ENCODE measurements at places on chromosomes 1 and 21. TPM values are rescaled to one million over a fixed set of nuclear protein-coding genes. Genes with fewer than 3 reads are reported as not detected.
A peak's percentile ranks its signal among the peaks of the same experiment; 100 is the strongest.

GRCh38 chr1:43318831-43319230 is 18.0 kb downstream of the TIE1 start:
- no peak overlapping the region for H3K27ac ChIP-seq
- H3K27me3 ChIP-seq = no peaks in the 10 kb centered on the region
- no peak for DNase-seq
- H3K36me3 ChIP-seq = no peaks in the 10 kb centered on the region
- H3K4me3 ChIP-seq = no peak overlapping the region
- H3K4me1 ChIP-seq = no peaks in the 10 kb centered on the region

DNA sequence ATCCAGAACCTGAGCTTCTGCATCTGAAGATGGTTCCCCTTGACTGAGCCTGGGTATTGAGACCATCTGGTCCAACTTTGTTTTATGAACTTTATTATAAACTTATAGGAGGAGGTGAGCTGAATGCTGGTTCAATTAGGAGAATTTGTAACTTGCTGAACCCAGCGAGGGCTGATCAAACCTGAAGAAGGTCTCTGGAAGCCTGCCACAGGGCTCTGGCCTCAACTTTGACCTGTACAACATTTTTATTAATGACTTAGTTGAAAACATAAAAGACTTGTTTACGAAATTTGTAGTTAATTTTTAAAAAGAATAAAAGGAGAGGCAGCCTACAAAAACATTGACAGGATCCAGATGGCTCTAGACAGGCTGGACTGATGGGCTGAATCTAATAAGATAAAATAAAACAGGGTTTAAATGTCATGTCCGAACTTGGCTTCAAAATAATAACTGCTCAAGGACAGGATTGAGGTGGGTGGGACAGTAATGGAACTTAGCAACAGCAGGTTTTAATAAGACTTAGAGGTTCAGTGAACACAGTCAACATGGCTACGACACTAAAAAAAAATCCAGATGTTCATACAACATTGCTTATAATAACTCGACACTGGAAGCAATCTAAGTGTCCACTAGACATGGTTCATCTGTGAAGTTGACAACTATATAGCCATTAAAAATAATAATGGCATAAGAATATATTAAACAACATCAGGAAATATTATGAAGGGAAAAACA is 53.4 kb upstream of the GJB5 start:
- no peak overlapping the region for H3K27ac ChIP-seq
- no peaks in the 10 kb centered on the region for H3K4me1 ChIP-seq
- H3K36me3 ChIP-seq = no peaks in the 10 kb centered on the region
- H3K27me3 ChIP-seq = peaks cover 7% of the 10 kb centered on the region
- no peak for DNase-seq

- no peaks in the 10 kb centered on the region for H3K27me3 ChIP-seq
- H3K4me3 ChIP-seq = no peak overlapping the region
- H3K36me3 ChIP-seq = no peaks in the 10 kb centered on the region
These were observed 12.9 kb upstream of the SLC2A7 start for GRCh38 chr1:9038881-9039760.

- no peaks in the 10 kb centered on the region for H3K36me3 ChIP-seq
- H3K4me1 ChIP-seq = peaks cover 32% of the 10 kb centered on the region
- peak overlapping the region; percentile 68 for H3K27ac ChIP-seq
- peak overlapping the region; percentile 68 for H3K4me3 ChIP-seq
These were observed 489 bp downstream of the ACTN2 start for GRCh38 chr1:236686815-236687160.

- DNase-seq = no peak
- H3K4me1 ChIP-seq = no peaks in the 10 kb centered on the region
- no peak overlapping the region for H3K4me3 ChIP-seq
- no peak overlapping the region for H3K27ac ChIP-seq
- H3K36me3 ChIP-seq = no peaks in the 10 kb centered on the region
These were observed 138.2 kb upstream of the SPAG17 start for GRCh38 chr1:118323246-118323645.

DNA sequence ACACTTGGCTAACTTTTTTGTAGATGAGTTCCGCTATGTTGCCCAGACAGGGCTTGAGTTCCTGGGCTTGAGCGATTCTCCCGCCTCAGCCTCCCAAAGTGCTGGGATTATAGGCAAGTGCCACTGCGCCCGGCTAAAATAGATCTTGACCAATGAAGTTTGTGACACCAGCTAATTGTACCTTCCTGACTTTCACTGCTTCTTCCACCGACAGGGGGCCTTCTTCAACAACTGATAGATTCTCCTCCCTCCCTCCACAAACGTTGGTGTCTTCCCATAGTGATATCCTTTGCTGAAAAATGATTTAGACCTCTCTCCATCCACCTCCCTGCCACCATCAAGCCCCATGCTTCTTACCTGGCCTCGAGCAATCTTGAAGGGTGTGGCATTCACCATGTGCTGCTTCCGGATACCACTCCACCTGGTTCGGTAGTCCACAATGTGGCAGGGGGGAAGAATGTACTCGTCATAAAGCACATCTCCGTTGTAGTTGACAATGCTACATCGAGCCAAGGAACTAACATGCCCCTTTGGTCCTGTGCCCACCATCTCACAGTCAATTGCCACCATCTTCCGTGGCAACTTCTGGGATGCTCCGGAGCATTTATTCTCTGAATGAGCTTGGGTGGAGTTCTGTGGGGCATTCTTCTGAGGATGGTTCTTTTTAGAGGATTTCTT is 1.6 kb upstream of the METTL25B start:
- peak overlapping the region; percentile 72 for H3K4me3 ChIP-seq
- no peaks in the 10 kb centered on the region for H3K27me3 ChIP-seq
- H3K4me1 ChIP-seq = peaks cover 41% of the 10 kb centered on the region
- peak overlapping the region; percentile 57 for H3K27ac ChIP-seq
- H3K36me3 ChIP-seq = peaks cover 34% of the 10 kb centered on the region

DNA sequence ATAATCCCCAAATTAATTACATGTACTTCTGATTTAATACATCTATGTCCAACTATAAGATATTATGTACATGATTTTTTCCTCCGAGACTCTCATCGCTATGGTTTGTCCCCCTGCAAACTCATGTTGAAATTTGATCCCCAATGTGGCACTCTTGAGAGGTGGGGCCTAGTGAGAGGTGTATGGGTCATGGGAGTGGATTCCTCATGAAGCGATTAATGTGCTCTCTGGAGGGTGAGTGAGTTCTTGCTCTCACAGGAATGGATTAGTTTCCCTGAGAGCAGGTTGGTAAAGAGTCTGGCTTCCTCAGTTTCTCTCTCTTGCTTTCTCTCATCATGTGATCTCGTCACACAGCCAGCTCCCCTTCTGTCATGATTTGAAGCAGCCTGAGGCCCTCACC is 16.1 kb downstream of the HSF2BP start:
- H3K4me3 ChIP-seq = no peak overlapping the region
- H3K27ac ChIP-seq = no peak overlapping the region
- peaks cover 15% of the 10 kb centered on the region for H3K4me1 ChIP-seq
- no peaks in the 10 kb centered on the region for H3K27me3 ChIP-seq
- H3K36me3 ChIP-seq = no peaks in the 10 kb centered on the region

- peak; percentile 68 for DNase-seq
- H3K36me3 ChIP-seq = no peaks in the 10 kb centered on the region
- H3K4me3 ChIP-seq = peak overlapping the region; percentile 72
- peak overlapping the region; percentile 71 for H3K27ac ChIP-seq
- no peaks in the 10 kb centered on the region for H3K27me3 ChIP-seq
- peaks cover 18% of the 10 kb centered on the region for H3K4me1 ChIP-seq
These were observed 55.5 kb upstream of the DNAJC6 start for GRCh38 chr1:65253800-65254319.

LCE2B gene
- not detected for total RNA-seq

RABGGTB gene
- 24.3 TPM for total RNA-seq

- no peak for DNase-seq
- H3K4me1 ChIP-seq = peaks cover 22% of the 10 kb centered on the region
- H3K36me3 ChIP-seq = peaks cover 3% of the 10 kb centered on the region
- no peaks in the 10 kb centered on the region for H3K27me3 ChIP-seq
- H3K4me3 ChIP-seq = no peak overlapping the region
These were observed 3.5 kb upstream of the GSTM4 start for GRCh38 chr1:109652402-109652801.

DNA sequence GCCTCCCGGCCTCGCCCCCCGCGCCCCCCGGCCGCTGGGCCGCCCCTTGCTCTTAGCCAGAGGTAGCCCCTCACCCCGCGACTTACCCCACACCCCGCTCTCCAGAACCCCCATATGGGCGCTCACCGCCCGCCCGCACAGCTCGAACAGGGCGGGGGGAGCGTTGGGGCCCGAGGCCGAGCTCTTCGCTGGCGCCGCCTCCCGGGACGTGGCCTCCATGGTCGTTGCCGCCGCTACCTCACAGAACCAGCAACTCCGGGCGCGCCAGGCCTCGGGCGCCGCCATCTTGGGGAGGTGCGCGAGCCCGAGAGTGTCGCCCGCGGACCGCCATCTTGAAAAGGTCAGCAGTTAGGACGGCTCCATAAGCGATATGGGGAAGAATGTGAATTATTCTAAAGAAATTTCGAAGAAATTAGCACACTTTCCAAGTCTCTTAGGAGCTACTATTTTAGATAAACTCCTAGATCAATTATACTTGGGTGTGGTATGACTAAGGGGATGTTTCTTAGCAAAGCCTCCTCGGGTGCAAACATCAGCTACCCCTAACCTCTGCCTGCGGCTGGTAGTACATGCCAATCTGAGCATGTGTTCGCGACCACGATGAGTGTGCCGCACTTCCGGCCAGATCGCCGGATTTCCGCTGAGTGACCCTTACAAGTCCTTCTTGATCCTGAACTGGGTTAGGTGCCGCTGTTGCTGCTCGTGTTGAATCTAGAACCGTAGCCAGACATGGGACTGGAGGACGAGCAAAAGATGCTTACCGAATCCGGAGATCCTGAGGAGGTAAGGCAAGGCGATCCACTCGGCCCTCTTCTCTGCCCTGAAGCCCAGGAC is at the start of the genes LRRC41 and UQCRH:
TSS of gene LRRC41 (minus strand) at position 579 of the 834 bp plus-strand sequence. CDS start at position 285, 294 bp downstream.
TSS of gene UQCRH (plus strand) at position 661 of the 834 bp plus-strand sequence. CDS start at position 730, 69 bp downstream.
- H3K4me3 ChIP-seq = peak within 1 kb of the TSS; percentile 99
- peak; percentile 99 for DNase-seq
- no peaks in the 10 kb centered on the region for H3K27me3 ChIP-seq
- peak within 1 kb of the TSS; percentile 97 for H3K27ac ChIP-seq
- H3K36me3 ChIP-seq = no peaks in the 10 kb centered on the region
- peaks cover 81% of the 10 kb centered on the region for H3K4me1 ChIP-seq

ANGPTL3 gene
- total RNA-seq = not detected

DNA sequence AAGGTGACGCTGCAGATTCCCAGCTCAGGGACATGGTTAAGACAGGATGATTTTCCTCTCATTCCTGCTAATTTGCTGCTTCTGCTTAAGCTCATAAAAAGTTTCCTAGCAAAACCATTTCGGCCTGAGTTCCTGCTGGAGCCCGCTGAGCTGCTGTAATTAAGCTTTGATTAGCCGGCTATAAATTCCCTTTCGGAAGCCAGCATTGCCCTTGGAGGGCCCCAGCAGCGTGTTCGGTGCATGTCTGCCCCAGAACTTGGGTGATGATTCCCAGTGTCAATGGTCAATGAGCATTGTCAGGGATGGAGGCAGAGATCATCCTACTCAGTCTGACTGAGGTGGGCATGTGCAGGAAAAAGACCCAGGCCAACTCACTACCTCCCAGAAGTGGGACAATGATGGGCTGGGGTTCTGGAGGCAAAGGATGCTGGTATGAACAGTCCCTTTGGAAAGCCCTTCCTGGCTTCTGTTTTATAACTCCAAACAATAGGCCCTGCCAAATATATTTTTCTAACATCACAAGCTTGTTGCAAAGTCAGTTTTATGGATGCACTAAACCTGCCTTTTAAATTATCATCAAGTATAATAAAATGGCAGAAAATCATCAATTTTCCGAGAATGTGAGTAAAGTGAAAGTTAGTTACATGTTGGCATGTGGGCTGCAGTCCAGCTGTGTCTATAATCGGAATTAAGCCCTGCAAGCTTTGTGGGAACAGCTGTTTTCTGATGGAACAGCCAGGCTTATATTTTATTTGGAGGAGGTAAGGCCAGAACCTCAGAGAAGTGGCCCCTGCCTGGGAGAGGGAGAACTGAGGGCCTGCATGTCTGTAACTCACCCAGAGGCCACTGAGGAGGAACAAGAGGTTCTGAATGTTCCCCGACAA is 257.1 kb downstream of the GRIK3 start:
- no peak overlapping the region for H3K27ac ChIP-seq
- no peaks in the 10 kb centered on the region for H3K4me1 ChIP-seq
- no peak overlapping the region for H3K4me3 ChIP-seq
- H3K36me3 ChIP-seq = no peaks in the 10 kb centered on the region
- DNase-seq = no peak

DNA sequence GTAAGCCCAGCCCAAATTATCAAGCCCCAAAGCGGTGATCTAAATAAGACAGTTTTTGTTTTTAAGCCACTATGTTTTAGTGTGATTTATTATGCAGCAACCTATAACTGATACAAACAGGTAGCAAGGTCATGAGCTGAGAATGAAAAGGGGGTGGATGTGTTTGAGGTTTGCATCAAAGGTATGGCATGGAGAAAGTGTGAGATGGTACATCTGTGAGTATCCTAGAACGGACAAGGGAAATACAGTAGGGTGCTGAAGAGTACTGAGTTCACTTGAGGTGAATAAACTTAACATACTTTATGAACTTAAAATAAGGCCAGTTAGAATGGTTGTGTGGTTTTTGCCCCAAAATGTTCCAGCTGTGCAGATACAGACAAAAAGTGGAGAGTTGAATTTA is 286.0 kb upstream of the B3GALT2 start:
- no peak for DNase-seq
- H3K4me3 ChIP-seq = no peak overlapping the region
- H3K36me3 ChIP-seq = no peaks in the 10 kb centered on the region
- no peak overlapping the region for H3K27ac ChIP-seq

FMO2 gene
- 41.1 TPM for total RNA-seq

GRCh38 chr1:66730462-66730861 is 21.8 kb upstream of the DYNLT5 start:
- no peak for DNase-seq
- H3K36me3 ChIP-seq = no peaks in the 10 kb centered on the region
- H3K4me1 ChIP-seq = no peaks in the 10 kb centered on the region
- no peak overlapping the region for H3K27ac ChIP-seq

MMEL1 gene
- total RNA-seq = 0.78 TPM

DNA sequence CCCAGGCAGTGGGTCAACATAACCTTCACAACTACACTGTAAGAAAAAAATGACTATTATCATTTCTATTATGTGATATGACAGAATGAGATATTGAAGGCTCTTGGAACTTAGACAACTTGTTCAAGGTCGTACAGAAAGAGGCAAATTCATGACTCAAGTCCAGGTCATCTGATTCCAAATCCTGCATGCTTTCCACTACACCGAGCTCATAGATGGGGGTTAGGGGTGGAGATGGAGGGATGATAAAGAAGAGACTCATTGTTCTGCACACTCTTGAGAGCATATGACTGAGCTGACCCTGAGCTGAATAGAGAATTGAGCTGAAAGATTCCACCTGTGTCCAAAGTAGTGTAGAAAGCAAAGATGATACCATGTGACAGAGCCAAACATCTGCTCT is 2.8 kb downstream of the FCRL6 start:
- H3K36me3 ChIP-seq = no peaks in the 10 kb centered on the region
- DNase-seq = no peak
- no peak overlapping the region for H3K27ac ChIP-seq
- H3K4me3 ChIP-seq = no peak overlapping the region
- peaks cover 24% of the 10 kb centered on the region for H3K27me3 ChIP-seq
- H3K4me1 ChIP-seq = no peaks in the 10 kb centered on the region

- DNase-seq = no peak
- H3K36me3 ChIP-seq = no peaks in the 10 kb centered on the region
- H3K4me1 ChIP-seq = no peaks in the 10 kb centered on the region
- no peak overlapping the region for H3K4me3 ChIP-seq
These were observed 121.0 kb upstream of the CXADR start for GRCh38 chr21:17391811-17392340.

- H3K4me1 ChIP-seq = peaks cover 61% of the 10 kb centered on the region
- peak overlapping the region; percentile 92 for H3K27ac ChIP-seq
- no peaks in the 10 kb centered on the region for H3K36me3 ChIP-seq
These were observed 156.0 kb downstream of the TOMM20 start for GRCh38 chr1:234972411-234973191.

- H3K4me3 ChIP-seq = no peak overlapping the region
- H3K4me1 ChIP-seq = peaks cover 7% of the 10 kb centered on the region
- no peaks in the 10 kb centered on the region for H3K36me3 ChIP-seq
These were observed 93.2 kb upstream of the TNFSF4 start for GRCh38 chr1:173300061-173301044.

All from esophagus muscularis mucosa (tissue), 4 donors.